Mammary microvascular endothelial cell (primary cell): ENCODE measurements at places on chromosomes 16 and 17. TPM values are rescaled to one million over a fixed set of nuclear protein-coding genes. Genes with fewer than 3 reads are reported as not detected.

Gene KRTAP9-2
- not detected in 2 replicates for total RNA-seq

Gene TLK2
- total RNA-seq: 24.6 and 25.9 TPM in 2 replicates

Gene LRRC46
- total RNA-seq: 0.10 TPM in 1 of 2 replicates, not detected in the other

Gene HOXB6
- 39.8 and 43.2 TPM in 2 replicates for total RNA-seq

Gene VAT1L
- 5.1 and 5.5 TPM in 2 replicates for total RNA-seq

Gene SLC47A1
- 1.6 and 2.2 TPM in 2 replicates for total RNA-seq

Gene FN3K
- total RNA-seq: 2.1 and 2.5 TPM in 2 replicates

Gene RUNDC3A
- not detected in 2 replicates for total RNA-seq

Gene ACE
- 13.5 and 15.8 TPM in 2 replicates for total RNA-seq

Gene PIRT
- total RNA-seq: not detected in 2 replicates

Gene MCRIP1
- 88.9 and 104 TPM in 2 replicates for total RNA-seq

Gene NPIPB8
- total RNA-seq: not detected in 2 replicates

Gene TPSB2
- not detected in 2 replicates for total RNA-seq

Gene ATXN1L
- total RNA-seq: 13.5 and 14.4 TPM in 2 replicates
